ENCODE measurements at places on chromosomes 16 and 17.

- DNase-seq: no peak
Measured at GRCh38 chr16:71859762-71860521, 14.2 kb downstream of the ATXN1L start.

- no peak for DNase-seq
Measured at GRCh38 chr17:55451203-55451641, 29.6 kb upstream of the MMD start.

DNA sequence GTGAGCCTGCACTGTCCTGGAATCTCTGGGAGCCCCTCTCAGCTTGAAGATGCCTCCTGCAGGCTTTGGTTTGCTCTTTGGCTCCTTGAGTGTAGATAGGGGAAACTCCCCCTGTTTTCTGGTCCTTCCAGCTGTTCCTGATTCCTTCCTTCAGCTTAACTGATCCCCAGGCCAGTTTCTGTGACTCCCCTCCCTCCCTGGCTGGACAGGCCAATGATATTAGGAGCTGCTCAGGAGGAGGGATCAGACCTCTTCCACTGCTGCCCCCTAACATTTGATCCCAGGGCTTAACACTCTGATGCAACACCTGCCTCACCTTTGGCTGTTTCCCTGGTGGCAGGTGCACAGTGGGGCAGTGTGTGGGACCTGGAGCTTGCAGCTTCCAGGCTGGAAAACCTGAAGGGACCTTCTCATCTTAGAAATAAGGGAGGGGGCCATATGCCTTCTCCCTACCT is at the start of gene TAC4:
TAC4 (minus strand) TSS at position 51 of the 455 bp plus-strand sequence. CDS start 52 bp downstream, outside the sequence.
- DNase-seq: no peak

DNA sequence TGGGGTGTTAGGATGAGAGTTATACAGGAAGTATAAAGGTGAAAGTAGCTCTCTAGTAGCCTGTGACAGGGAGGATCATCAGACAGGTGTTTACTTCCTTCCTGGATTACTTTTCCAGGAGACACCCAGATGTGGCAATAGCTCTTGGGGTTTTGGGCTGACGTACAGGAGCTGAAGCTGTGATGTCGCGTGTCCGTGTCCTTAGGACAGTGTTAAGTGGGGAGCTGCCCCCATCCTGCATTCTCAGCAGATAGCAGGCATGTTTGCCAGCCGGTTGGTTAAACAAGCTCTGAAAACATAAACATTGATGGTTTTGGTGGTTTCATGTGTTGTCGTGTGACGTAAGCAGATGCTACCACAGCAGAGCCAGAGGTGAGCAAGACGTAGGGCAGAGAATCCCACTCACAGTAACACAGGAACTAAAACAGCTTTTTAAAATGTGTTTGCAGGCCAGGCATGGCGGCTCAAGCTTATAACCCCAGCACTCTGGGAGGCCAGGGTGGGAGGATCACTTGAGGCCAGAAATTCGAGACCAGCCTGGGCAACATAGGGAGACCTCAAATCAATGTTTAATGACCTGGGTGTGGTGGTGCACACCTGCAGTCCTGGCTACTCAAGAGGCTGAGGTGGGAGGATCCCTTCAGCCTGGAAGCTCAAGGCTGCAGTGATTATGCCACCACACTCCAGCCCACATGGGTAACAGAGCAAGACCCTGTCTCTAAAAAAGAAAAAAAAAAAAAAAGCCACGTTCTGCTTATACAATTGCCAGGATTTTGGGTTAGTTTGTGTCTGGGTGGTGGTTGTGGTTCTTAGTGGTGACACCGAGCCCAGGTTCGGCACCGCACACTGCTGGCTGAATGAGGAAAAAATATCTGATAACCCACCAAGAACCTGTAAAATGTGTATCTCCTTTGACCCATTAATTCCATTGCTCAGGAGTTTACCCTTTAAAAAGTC is 18.2 kb upstream of the IL17C start:
- DNase-seq: no peak

DNA sequence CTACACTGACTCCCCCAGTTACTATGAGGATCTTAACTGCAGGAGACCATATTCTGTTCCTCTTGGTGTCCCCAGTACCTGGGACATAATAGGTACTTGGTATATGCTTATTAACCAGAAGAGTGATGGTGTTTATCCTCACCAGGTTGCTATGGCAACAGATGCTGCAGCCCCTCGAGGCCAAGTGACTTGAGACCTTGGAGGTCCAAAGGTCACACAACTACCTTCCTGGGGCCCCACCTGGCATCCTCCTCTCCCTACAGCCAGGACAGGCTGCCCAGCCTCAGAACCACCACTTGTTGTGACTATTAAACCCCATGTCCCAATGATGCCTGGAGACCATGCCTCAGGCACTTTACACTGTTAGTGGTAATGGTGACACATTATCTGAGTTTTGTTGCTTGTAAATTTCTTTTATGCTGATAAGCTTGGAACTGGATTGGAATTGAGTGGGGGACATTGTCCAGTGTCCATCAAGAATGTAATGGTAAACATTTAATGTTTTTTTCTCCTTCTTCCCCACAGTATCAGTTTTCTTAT is 189.4 kb downstream of the CCDC182 start:
- no peak for DNase-seq

DNA sequence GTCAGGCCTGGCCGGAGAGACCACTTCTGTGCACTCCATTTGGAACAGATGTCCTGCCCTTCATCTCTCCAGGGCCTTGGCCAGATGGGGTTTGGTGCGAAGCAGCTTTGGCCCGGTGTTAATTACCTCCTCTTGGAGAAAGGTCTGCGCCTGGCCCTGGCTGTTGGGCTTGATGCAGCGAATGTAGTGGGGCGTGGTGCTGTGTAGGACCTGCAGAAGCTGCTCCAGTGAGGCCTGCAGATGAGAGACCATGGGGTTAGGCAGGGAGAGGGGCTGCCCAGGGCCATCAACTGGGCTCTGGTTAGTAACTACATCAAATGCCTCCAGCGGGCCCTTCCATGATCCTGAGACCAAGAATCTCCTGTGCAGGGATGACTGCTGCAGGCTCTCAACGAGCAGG is 18.7 kb downstream of the ZNHIT3 start:
- DNase-seq: no peak

DNA sequence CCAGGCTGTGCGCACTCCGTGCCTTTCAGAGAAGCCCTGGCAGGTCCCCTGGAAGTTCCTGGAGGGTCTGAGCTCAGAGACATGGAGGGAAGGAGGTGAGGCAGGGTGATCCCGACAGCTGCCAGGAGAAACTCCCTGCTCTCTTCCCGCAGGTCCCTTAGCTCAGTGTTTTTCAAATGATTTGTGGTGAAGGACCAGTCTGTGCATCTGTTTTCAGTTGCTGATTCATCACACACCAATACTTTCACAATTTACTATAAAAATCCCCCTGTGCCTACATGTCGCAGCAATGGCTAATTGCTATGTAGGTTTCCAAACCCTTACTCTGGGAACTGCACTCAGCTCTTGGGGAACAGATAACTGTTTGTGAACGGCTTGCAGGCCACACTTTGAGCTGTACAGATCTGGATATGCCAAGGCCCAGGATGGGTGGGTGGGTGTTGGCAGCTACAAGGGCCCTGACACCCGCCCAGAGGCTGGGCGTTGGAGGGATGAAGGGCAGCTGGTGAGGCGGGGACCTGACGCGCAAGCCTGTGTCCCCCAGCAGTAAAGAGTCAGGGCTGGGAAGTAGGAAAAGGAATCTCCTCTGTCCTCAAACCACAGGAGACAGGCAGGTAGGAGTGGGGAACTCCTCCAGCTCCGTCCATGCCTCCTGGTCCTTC is 20.5 kb upstream of the EMP2 start:
- no peak for DNase-seq
